ENCODE measurements at places on chromosomes 16 and 17. TPM values are rescaled to one million over a fixed set of nuclear protein-coding genes. Genes with fewer than 3 reads are reported as not detected.

Gene CD68
- 16.2 TPM for total RNA-seq

Gene ARHGAP23
- total RNA-seq, result 52.5 TPM

Gene KRT25
- total RNA-seq, result not detected

Gene RTN4RL1
- total RNA-seq, result 1.9 TPM

Gene TMEM132E
- total RNA-seq, result 3.2 TPM

Gene KRTAP3-1
- total RNA-seq, result not detected

Gene SMIM5
- total RNA-seq, result 20.1 TPM

All from metanephros (tissue), 2 donors.